ENCODE measurements at places on chromosomes 3 and 15.

DNA sequence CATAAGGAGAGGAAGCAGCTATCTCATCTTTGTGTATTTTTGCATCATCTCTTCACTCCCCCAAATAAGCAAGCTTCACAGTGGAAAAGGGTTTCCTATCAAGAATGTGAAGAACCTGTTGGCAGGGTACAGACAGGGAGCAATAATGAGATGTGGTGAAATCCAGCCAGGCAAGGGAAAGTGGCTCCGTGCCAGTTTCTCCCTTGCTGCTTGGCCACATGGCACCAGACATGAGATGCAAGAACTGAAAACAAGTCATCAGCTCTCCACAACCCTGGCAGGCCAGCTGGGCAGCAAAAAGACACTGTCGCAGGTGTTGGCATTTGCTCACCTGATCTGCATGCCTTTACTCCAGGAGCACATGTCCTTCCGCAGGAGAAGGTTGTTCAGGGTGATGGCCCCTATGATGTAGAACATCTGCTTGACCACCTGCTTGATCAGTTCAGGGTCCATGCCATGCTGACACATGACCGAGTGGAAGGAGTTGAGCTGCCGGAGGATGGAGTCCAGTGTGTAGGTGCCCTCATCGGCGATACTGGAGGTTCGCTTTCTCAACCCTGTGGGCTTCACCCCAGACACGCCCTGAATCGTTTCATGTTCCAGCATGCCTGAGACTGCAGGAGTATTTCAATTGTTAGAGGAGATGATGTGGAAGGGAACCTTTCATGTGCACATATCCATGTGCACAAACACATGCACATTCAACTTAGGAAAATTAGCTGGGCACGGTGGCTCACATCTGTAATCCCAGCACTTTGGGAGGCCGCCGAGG is 23.3 kb upstream of the MYO5C start:
- no peak for DNase-seq

DNA sequence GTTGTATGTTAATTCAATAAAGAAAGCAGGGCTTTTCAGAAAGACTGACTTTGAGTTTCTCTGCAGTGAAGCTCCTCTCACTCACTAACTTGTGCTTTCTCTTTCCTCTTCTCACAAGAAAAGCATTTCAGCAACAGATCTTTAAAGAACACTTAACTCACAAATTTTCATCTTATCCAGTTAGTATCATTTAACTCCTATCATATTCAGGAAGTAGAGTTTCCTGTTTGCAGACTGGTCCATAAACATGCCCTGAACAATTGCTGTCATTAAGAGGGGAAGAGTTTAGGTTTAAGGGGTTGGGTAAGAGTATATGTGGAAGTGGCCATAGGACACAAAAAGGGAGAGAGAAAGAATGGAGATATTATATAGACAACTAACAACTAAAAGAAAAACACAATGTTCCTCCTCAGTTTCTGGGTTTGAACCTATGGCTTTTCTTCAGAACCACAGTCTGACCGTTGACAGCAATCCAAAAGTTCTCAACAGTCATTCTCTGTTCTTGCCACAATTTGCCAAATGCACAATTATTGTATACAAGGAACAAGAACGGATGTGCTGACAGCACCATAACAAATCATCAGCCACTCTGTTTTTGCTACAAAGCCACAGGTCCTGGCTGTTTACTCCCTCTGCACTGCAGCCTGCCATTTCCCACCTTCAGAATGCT is 63.9 kb downstream of the CHAC1 start:
- no peak for DNase-seq

- no peak for DNase-seq
These were observed 111.6 kb downstream of the KBTBD8 start for GRCh38 chr3:67109651-67110204.

DNA sequence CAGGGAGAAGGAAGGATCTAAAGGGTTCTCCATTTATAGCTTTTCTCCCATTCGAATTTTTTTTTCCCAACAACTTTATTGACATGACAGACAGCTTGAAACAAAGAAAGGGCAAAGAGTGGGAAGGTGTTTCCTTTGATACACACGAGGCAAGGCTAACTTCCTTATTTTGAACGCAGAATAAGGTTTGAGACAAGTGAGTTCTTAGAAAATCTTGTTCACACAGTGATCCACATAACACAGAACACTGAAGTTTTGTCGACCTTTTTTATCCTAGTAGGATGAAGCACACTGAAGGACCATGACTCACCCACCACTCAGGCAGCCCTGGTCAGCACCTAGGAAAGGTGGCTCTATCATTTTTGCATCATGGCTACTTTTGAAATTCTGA is 425.8 kb upstream of the MDFIC2 start:
- no peak for DNase-seq

DNA sequence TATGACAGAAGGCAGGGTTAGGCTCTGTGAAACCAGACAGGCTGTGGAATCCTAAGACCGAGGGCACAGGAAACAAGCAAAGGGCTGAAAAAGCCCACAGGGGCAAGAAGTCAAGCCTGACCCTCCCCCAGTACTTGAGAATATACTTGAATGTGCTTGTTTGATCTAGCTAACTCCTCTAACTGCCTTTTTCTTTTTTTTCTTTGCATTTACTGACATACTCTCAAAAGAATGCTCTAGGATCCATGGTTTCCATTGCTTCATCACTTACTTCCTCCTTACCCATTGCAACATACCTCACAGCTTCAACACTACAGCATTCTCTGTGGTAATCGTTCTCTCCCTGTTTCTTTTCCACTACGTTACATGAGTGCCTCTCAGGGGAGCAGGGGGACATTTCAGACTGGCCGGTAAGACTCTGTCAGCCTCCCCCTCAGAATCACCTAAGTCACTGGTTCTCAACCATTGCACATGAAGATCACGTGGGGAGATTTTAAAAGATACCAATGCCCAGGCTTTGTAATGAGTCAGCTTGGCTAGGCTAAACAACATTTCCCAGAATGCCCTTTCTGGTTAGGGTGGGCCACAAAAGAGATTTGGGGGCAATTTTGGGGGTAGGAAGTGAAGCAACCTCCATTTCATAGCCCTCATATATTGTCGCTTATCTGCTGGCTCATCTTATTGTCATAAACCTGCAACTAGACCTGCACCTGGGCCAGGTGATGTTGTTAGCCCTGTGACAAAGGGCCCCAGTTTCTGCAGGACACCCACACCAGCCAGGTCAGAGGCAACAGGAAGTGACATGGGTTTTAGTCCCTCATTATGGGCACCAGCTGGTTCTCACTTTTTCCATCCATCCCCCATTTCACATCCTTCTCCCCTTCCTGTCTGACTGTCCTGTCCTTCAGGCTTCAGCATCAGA is 24.6 kb upstream of the RSL24D1 start:
- no peak for DNase-seq

- no peak for DNase-seq
These were observed 216.0 kb upstream of the ZBTB20 start for GRCh38 chr3:115363071-115363470.

DNA sequence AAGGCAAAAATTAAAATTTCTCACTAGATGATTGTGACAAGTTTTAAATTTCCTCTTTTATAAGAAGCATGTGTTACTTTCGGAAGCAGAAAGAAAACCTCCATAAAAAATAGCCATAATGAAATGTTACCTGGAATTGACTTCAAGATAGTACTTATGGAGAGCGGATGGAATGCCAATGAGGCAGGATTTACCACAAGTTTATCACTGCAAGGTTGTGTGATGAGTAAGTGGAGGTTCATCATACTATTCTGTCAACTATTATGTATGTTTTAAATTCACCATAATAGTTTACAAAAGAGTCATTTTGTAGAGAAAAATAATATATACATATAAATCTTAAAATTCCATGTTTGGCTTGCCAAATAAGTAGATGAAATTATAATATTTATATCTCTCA is 230.3 kb downstream of the SCAPER start:
- no peak for DNase-seq

GRCh38 chr3:36992806-36993325 is at the start of gene EPM2AIP1:
Gene EPM2AIP1, minus strand, starts transcription at chr3:36993131. Its CDS starts 54 bp downstream, at chr3:36993077.
- DNase-seq = no peak

DNA sequence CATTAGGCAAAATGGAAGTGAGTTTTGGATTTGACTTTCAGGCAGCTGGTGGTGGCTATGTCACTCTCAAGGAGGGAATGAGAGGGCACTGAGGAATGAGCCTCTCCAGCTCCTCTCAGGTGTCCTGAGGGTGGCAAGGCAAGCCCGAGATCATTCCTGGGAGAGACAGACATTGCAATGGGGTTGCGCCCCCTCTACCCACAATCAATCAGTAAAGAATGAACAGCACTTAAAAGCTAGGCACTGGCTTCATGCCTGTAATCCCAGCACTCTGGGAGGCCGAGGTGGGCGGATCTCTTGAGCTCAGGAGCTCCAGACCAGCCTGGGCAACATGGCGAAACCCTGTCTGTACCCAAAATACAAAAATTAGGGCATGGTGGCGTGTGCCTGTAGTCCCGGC is 14.1 kb upstream of the SHF start:
- no peak for DNase-seq

DNA sequence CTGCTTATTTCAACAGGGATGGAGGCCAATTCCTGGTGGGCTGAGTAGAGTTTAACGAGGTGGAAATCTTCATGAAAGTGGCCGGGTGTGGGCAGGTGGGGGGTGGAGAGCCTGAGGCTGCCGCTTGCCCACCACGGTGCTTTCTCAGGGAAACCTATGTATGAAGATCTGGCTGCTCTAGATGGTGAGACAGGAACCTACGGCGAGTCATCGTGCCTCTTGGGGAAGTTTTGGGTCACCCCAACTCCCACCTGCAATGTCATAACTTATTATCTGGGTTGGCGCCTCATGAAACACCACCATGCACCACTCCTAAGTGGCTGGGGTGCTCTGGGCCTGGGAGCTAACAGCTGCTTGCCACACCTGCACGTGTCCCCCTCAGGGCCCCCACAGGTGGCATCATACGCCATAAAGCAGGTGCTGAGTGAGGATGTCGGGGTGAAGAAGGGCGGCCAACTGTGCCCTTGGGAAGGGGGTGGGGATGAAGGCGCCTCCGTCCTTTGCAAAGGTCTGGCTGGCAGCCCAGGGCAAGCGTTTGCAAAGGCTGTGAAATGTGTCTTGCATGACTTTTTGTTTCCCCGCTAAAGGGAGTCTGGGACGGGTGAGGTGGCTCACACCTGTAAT is 27.9 kb upstream of the SNRPA1 start:
- no peak for DNase-seq

- no peak for DNase-seq
These were observed 8.8 kb downstream of the PRICKLE2 start for GRCh38 chr3:64216274-64217147.

DNA sequence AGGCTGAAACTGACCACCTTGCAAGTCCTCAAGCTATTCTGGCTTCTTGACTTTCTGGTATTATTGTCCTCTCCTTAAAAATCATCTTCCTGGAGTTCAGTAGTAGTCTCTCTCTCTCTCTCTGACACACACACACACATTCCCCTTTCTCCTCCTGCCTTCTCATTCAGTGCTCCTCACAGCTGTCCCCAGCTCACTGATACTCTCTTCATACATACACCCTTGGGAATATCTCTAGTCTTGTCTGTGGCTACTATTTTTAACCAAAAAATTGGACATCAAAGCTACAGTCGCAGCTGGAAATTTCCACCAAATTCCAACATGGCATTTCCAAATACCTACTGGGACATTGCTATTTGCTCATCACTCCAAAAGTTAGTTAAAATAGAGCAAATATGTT is 178.9 kb downstream of the ECT2 start:
- DNase-seq = no peak

GRCh38 chr3:23550402-23550801 is 255.4 kb upstream of the UBE2E1 start:
- DNase-seq = no peak

GRCh38 chr15:58521293-58521991 is 89.7 kb downstream of the LIPC start:
- DNase-seq = no peak

GRCh38 chr3:60912142-60912541 is 339.1 kb downstream of the FHIT start:
- no peak for DNase-seq

DNA sequence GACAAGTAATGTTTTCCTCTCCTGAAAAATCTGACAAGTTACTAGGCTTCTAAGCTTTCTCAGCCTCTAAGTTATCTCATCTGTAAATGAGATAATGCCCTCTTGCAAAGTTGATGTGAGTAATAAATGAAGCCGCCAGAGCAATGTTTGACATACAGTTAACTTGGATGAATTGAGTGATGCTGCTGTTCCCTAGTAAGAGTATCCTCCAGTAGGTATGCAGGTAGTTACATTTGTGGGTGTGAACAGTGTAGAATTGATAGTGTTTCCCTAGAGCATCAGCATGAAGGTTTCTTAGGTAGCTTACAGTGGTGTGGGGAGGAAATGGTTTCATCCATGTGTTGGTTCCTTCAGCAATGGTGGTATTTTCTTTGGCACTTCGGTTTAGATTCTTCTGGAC is 3.4 kb downstream of the ATP2C1 start:
- no peak for DNase-seq

DNA sequence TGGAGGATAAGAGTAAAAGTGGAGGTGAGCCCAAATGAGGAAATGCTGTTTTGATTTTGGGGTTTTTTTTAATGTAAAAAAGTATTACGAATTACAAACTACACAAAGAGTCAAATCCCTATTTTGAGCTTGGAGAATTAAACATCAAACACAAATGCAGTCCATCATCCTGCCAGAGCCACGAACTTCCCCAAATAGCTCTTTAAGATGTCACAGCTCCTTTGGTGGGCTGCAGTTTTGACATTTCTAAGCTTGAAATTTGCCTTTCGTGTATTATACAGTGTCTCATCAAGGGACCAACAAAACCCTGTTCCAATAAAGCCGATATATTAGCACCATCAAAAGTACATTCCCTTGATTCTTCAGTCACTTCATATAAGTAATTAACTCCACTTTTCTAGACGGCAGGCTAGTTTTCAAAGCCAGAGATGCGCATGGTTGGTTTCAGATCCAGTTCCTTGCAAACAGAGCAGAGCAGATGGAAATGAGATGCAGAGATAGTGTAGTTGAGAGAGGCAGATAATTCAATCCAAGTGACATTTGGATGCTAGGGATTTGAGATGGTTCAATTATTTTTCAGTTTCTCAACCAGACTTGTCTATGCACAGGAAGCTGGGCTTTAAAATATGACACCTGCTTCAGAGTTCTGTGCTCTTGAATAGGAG is 580.9 kb downstream of the EDEM1 start:
- no peak for DNase-seq

- DNase-seq = no peak
These were observed 40.9 kb downstream of the RFTN1 start for GRCh38 chr3:16472593-16472992.

- no peak for DNase-seq
These were observed 224.9 kb upstream of the COL8A1 start for GRCh38 chr3:99413504-99413903.

GRCh38 chr15:73897441-73898261 is 24.3 kb downstream of the TBC1D21 start:
- DNase-seq = peak; percentile 57

GRCh38 chr3:190217081-190217480 is 96.4 kb upstream of the P3H2 start:
- no peak for DNase-seq
